ENCODE measurements at places on chromosomes 3 and 15.

GRCh38 chr3:105780107-105780506, 88.7 kb downstream of the CBLB start:
- peak; percentile 86 for DNase-seq

DNA sequence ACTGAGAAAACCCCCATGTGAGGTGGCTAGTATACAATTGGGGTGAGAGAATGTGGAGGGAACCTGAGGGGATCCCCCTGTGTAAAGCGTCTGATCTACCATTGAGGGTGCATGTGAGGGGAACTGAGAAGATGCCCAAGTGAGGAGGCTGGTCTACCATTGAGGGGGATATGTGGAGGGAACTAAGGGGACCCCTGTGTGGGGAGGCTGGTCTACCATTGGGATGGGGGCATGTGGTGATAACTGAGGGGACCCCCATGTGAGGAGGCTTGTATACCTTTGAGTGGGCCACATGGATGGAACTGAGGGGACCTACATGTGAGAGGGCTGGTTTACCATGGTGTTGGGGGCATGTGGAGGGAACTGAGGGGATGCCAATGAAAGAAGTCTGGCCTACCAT, 160.8 kb downstream of the FBLN2 start:
- no peak for DNase-seq

DNA sequence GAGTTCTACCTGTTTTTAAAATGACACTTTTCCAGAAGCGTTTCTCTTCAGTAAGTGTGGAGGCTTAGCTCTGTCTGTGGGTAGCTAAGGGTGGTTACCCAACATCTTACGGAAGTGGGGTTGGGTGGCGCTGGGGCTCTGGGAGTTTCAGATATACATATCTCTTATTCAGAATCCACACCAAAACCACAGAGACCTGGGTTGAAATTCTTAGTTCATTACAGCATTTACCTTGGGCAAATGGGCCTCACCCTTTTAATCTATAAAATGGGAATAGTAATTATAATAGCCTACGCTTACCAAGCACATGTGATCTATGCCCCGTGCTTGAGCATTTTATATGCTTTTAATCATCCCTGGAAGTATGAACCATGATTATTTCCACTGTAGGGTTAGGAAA, 9.4 kb downstream of the PTPRG start:
- no peak for DNase-seq

DNA sequence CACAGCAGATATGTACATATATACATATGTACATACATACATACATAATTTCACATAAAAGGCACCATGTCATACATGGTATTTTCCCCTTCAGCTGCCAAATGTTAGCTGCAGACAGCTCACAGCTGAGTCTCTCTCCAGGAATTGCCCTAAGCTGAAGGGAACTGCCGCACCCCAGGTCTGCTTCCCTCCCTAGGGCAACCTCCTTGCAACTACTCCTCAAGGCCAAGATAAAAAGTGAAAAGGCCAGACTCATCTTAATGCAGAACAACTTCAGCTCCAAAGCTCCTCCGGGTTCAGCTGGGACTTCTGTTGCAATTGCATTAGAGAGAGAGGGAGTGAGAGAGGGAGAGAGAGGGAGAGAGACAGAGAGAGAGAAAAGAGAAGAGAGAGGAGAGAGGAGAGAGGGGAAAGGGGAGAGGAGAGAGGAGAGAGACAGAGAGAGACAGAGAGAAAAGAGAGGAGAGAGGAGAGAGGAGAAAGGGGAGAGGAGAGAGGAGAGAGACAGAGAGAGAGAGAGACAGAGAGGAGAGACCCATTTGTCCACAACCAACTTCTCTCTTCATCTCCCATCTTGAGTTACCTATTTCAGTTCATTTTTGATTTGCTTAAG, 143.4 kb upstream of the HES1 start:
- DNase-seq = no peak

DNA sequence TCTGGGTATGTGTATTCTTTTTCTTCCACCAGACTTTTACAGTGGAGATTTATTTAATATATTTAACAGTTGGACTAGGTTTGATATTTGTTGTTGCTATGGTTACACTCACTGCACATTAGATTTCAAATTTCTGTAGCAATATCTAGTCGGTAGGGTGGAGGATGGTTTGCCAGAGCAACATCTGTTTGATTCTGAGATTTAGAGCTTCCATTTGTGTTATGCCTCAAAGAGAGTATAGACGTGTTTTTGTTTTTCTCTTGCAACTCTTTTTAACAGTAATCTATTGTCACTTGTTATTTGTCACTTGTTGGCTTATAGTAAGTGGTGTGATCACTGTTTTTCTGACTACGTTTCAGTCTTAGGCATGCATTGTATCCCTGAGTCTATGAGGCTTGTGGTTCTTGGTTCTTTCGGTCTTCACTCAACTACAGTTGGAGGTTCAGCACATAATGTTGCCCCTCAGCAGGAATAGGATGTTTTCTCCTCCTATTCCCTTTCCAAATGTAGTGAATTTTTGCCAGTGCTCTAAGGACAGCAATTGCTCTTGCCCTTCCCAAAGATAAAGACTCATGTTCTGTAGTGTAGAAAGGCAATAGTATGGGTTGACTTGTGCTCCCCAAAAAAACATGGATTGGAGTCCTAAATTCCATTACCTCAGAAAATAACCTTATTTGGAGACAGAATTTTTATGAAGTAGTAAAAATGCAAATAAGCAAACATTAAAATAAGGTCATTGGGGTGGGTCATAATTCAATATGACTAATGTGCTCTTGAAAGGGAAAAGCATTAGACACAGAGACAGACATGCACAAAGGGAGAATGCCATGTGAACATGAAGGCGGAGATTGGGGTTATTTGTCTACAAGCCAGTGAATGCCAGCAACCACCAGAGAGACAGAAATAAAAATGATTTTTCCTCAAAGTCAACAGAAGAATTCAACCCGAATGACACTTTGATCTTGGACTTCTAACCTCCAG, 692.1 kb downstream of the DIPK2A start:
- no peak for DNase-seq

- peak; percentile 40 for DNase-seq
These were observed 42.9 kb downstream of the SMAD3 start for GRCh38 chr15:67108122-67108961.

GRCh38 chr3:95434491-95434890, 1371.6 kb downstream of the NSUN3 start:
- DNase-seq = peak; percentile 68

GRCh38 chr3:184676927-184677326, 34.9 kb downstream of the MAGEF1 start:
- DNase-seq = no peak

DNA sequence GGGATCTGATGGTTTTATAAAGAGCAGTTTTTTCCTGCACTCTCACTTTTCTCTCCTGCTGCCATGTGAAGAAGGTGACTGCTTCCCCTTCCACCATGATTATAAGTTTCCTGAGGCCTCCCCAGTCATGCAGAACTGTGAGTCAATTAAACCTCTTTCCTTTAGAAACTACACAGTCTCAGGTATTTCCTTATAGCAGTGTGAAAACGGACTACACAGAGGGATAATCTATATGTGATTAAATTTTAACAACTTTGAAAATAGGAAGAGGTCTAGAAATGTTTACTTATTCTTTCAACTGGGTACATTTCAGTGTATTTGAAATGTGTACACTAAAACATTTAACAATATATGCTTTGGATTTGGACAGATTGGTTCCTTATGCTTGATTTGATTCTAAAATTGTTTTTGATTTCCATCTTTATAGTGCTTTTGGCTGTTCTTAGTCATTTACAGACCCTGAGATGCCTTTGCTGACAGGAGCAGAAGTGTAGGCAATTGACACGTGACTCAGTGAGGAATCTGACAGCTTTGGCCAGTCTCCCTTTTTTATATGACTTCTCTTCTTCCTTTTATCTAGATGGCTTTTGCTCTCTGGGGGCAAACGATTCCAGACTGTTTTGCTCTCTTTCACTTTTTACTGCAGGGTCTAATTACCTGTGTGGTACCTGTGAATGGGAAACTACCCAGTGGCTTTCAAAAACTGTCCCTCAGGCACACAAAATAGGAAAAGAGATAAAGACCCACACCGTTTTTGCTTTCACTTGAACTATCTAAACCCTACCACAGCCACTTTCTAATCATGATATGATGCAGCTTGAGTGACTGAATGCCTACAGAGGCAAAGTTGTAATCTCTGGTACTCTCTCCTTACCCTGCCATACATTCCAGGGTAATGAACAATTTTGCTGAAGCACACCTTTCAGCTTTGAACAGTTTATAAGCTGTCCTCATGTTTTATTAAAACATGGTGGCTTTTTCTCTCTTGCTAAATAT, 422.6 kb downstream of the ROBO1 start:
- no peak for DNase-seq

GRCh38 chr3:150308037-150308319, 100.1 kb upstream of the TSC22D2 start:
- no peak for DNase-seq

- no peak for DNase-seq
These were observed 238.7 kb upstream of the RORA start for GRCh38 chr15:61467823-61468222.

- no peak for DNase-seq
These were observed 3.1 kb upstream of the FAM240A start for GRCh38 chr3:46609212-46609721.

- no peak for DNase-seq
These were observed 61.9 kb upstream of the CDAN1 start for GRCh38 chr15:42798802-42799201.

GRCh38 chr15:32952901-32953532, 235.2 kb downstream of the GREM1 start:
- DNase-seq = no peak

GRCh38 chr15:54120949-54121463, 142.8 kb downstream of the UNC13C start:
- DNase-seq = no peak

DNA sequence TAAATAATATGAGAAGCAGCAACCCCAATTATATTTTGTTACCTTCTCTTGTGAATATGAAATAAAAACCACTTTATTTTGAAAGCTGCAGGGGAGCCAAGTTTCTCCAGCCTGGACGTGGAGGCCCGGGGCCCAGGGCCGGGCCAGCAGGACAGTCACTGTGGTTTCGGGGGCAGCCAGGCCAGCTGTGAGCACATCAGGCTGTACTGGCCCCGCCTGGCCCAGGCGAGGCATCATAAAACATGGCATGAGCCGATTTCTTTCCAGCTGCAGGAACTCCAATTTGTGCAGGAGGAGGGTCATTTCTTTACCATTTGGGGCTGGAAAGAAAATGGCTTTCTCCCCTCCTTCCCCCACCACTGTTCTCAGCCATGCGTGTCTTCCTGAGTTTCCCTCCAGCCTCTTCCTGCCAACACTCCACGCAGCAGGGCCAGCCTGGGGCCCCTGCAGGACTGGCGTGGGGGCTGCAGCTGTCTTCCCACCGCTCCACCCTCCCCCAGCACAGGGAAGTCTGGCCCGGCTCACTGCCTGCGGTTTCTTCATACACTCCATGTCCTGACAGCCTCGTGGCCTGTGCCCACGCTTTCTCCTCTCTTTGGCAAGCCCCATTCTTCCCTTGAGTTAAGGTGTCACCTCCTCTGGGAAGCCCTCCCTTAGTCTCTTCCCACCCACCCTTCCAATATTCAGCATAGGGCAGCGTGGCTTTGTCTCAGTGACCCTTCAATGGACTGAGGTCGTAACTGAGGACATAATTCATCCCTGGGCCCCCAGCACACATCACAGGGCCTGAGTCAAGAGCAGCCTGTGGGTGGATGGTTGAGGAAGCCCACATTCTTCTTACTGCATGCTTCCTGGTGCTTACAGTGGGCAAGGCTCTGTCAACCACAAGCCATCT, 135.8 kb downstream of the CHSY1 start:
- DNase-seq = peak; percentile 47

DNA sequence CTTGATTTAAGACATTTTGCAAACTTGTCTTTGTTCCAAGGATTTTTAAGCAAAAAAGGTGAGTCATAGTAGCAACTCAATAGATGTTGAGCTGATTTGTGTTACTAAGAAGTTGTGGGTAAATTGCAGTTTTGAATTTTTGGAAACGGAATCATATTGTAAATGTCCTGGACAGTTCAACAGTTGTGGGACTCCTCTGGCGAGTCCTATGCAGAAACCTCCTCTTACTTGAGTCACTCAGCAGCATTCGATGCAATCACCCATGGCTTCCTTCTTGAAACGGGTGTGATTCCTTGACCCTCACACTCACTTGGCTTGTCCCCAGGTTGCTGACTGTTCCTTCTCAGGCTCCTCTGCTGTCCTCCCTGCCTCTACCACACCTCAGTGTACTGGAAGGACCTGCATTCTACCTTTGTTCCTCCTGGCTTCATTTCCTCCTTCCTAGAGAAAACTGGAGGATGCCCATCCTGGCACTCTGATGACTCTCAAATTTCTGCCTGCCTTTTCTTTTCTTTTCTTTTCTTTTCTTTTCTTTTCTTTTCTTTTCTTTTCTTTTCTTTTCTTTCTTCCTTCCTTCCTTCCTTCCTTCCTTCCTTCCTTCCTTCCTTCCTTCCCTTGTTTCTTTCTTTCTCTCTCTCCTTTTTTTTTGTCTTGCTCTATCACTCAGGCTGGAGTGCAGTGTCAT, 52.8 kb upstream of the DGKG start:
- DNase-seq = peak; percentile 73

GRCh38 chr3:64888165-64888564, 200.4 kb upstream of the ADAMTS9 start:
- no peak for DNase-seq

DNA sequence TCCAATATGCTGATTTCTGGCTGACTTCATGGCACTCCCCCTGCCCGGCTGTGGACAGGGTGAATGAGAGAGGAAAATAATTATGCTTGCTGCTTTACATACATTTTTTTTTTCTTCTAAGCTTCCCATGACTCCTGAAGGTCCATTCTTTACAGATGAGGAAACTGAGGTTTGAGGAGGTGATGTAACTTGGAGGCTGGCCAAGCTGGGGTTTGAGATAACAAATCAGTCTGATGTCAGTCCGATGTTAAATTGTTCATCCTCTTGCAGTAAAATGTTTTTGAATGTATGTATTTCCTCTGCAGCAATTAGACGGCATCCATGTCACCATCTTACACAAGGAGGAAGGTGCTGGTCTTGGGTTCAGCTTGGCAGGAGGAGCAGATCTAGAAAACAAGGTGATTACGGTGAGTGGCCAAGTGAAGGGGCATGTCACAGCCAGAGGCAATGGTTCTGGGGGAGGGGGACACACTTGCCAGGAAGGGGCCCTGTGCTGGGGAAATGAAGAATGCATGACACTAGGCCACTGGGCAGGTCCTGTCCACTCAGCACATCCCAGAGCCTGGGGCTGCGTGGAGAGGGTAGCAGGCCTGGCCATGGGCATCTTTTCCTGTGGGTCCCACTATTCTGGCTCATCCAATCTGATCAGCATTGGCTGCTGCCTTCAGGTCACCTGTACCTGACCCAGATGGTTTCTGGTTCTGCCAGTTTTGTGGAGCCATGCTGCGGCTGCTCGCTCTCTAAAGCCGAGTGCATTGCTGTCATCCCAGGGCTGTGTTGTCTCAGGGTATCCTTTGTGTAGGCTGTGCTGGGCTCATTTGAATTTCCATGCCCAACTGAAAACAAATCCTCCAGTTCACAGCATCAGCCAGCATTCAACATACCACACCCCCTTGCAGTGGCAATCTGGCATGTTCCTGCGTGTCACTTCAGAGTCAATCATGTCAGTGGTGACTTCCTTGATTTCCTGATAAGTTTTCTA, 20.4 kb downstream of the STARD5 start:
- no peak for DNase-seq

GRCh38 chr3:181862502-181862901, 150.8 kb downstream of the SOX2 start:
- DNase-seq = no peak

Data from fibroblast of skin of scalp (primary cell).